Mammary microvascular endothelial cell (primary cell): ENCODE measurements at places on chromosomes 5 and 9. TPM values are rescaled to one million over a fixed set of nuclear protein-coding genes. Genes with fewer than 3 reads are reported as not detected.

Gene ITGA1
- total RNA-seq: 12.7 and 21.5 TPM in 2 replicates

Gene ANGPTL2
- total RNA-seq: 13.6 and 14.1 TPM in 2 replicates

Gene PALM2AKAP2
- 0.05 and 0.07 TPM in 2 replicates for total RNA-seq

Gene TIMD4
- total RNA-seq: not detected in 2 replicates

Gene ABLIM3
- 51.7 and 57.6 TPM in 2 replicates for total RNA-seq

Gene SHB
- 26.2 and 34.1 TPM in 2 replicates for total RNA-seq

Gene NR5A1
- total RNA-seq: not detected in 2 replicates

Gene FOXE1
- not detected in 2 replicates for total RNA-seq

Gene LCN12
- total RNA-seq: not detected in 2 replicates

Gene DDX4
- total RNA-seq: not detected in 2 replicates

Gene KIF27
- total RNA-seq: 0.73 and 0.79 TPM in 2 replicates

Gene CRHBP
- not detected in 2 replicates for total RNA-seq

Gene CNOT6
- 10.7 and 12.0 TPM in 2 replicates for total RNA-seq

Gene GRPEL2
- total RNA-seq: 14.3 and 17.5 TPM in 2 replicates

Gene OR1Q1
- not detected in 2 replicates for total RNA-seq

Gene ERAP2
- total RNA-seq: 7.0 and 7.3 TPM in 2 replicates

Gene SURF1
- 33.4 and 35.7 TPM in 2 replicates for total RNA-seq

Gene RASGEF1C
- total RNA-seq: not detected in 2 replicates

Gene BTNL3
- total RNA-seq: not detected in 2 replicates

Gene SPINK7
- not detected in 2 replicates for total RNA-seq

Gene UGT3A1
- total RNA-seq: not detected in 2 replicates

Gene IL5
- total RNA-seq: not detected in 2 replicates

Gene ARID3C
- 0.34 TPM in 1 of 2 replicates, not detected in the other for total RNA-seq

Gene TNFAIP8
- 5.7 and 8.8 TPM in 2 replicates for total RNA-seq

Gene SPEF2
- 0.34 and 0.60 TPM in 2 replicates for total RNA-seq

Gene CATSPER3
- 0.40 TPM in 1 of 2 replicates, not detected in the other for total RNA-seq

Gene PCDHA12
- not detected in 2 replicates for total RNA-seq

Gene CD180
- not detected in 2 replicates for total RNA-seq

Gene TGFBI
- total RNA-seq: 36.1 and 39.9 TPM in 2 replicates

Gene NTRK2
- total RNA-seq: not detected in 2 replicates

Gene IFNB1
- total RNA-seq: 0.13 TPM in 1 of 2 replicates, not detected in the other

Gene AJM1
- 0.93 and 1.5 TPM in 2 replicates for total RNA-seq

Gene NDUFB6
- 91.9 and 114 TPM in 2 replicates for total RNA-seq

Gene HRCT1
- 0.69 and 2.0 TPM in 2 replicates for total RNA-seq

Gene SEC16A
- 36.9 and 37.8 TPM in 2 replicates for total RNA-seq

Gene CDKN2A
- total RNA-seq: 40.8 and 43.6 TPM in 2 replicates

Gene PRR16
- total RNA-seq: not detected in 2 replicates

Gene PCDHB5
- total RNA-seq: 0.15 and 0.47 TPM in 2 replicates

Gene CCDC192
- not detected in 2 replicates for total RNA-seq

Gene RAB3C
- total RNA-seq: 0.27 and 1.4 TPM in 2 replicates

Gene PTGES
- total RNA-seq: 0.30 TPM in 1 of 2 replicates, not detected in the other

Gene GALT
- 17.2 and 18.5 TPM in 2 replicates for total RNA-seq

Gene NUTM2F
- not detected in 2 replicates for total RNA-seq
